AG09319 (cell line): ENCODE measurements at places on chromosomes 2 and 18.

DNA sequence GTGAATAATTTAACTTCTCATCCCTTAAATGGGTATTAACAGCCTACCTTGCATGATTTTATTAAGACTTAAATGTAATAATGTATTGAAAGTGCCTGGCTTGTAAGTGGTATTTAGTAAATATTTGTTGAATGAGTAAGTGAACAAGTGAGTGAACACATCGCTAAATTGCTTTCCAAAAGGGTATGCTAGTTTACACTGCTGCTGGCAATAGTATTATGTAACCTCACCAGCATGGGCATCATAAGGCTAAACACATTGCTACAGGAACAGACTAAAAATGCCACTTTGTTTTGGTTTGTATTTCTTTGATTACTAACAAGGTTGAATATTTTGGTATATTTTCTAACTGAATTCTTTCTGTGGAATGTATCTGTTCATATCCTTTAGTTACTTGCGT, 9.8 kb downstream of the WDR43 start:
- DNase-seq, result no peak

- DNase-seq, result no peak
These were observed 25.2 kb upstream of the GMPPA start for GRCh38 chr2:219473511-219473910.

- no peak for DNase-seq
These were observed 40.6 kb downstream of the EHD3 start for GRCh38 chr2:31274401-31275075.

DNA sequence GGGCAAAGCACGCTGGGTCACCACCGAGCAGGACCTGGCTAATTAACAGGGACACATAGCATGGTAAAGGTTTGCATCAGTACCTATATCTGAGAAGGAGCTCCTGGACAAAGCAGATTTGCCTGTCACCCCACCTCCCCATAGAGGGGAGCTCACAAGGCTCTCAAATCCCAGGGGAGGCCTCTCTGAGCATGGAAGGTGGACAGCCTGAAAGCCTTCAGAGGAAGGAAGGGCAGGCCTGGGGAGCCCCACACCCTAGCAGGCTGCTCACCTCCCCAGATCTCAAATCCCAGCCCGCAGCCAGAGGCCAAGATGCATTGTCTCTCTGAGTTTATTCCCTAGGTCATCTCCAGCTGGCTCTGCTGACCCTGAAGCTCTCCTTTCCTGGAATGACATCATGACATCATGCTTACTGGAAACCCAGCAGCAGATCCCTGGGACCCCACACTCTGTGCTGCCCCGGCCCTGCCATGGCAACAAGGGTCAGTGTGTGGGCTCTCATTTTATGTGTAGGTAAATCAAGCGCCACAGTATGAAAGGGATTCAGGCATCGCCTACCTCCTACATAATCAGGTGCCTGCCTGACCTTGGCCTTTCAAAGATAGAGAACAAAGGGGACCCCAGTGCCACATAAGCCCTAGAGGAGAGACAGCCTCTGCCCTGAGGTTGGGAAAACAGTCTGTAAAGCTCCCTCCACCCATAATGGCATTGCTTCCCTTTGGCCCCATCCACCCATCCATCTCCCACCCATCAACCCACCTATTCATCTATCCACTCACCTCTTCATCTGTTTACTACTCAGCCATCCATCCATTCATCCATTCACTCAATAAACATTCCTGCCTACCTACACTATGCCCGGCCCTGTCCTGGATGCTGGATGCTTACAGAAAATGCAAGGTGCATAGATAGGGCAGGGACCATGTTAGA, 15.7 kb upstream of the TEX51 start:
- no peak for DNase-seq

DNA sequence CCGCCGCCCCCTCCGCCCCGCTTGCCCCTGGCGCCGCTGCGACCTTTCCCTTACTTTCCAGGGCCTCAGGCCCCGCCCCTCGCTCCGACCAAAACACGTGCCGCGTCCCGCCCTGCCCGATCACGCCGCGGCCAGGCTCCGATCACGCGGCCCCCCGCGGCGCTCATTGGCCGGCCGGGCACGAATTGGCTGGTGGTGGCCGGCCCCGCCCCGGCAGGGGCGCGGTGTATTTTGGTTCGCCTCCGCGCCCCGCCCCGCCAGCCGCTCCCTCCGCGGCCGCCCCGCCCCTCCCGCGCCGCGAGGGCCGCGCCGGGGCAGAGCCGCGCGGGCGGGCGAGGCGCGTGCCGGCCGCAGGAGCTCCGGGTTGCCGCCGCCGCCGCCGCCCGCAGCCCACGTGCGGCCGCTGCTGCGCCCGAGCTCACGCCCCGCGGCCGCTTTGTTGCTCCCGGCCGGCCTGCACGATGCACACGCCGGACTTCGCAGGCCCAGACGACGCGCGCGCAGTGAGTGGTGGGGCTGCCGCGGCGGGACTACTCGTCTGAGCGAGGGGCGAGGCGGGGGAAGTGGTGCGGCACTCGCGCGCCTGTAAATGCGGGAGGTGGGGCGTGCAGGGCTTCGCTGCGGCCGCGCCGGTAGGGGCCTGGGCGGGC, at the start of gene KLF11:
Gene KLF11, plus strand, starts transcription at position 295 of the 650 bp plus-strand sequence. Its CDS starts 167 bp downstream, at position 462.
- peak; percentile 71 for DNase-seq

DNA sequence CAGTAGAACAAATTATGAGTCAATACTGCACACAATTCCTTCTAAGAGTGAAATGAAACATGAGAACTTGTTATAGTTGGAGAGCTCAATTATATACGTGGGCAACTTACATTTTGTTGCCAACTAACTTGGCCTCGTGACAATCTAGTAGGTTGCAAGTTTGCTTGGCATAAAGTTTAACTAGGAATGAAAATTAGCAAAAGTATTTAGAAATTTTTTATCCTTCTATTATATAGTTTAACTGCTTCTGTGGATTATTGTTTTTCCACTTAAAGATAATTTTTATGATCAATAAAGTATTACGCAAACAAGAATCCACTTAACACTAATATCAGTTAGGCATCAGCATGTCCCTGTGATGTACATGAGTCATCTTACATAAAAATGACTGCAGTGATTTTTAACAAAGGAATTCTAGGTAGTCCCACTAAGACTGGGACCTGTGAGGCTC, 41.1 kb downstream of the FAM124B start:
- no peak for DNase-seq
